GM12891 (cell line): ENCODE measurements at places on chromosomes 13 and 19.

DNA sequence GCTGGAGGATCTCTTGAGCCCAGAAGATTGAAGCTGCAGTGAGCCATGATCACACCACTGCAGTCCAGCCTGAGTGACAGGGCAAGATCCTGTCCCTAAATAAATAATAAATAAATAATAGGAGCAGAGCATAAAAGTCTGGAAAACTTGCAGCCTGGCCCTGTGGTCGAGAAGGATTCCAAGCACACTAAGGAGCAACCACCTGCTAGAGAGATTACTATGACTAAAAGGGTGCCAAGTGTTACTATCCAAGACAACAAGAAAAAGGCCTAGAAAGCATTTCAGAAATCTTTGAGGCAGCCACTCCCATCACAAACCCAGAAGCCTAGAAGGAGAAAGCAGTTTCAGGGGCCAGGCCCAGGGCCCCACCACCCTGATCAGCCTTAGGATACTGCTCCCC lies 46.1 kb downstream of the LHFPL6 start:
- DNase-seq = no peak

GRCh38 chr19:10866495-10866894 lies 4.9 kb upstream of the CARM1 start:
- no peak for DNase-seq

DNA sequence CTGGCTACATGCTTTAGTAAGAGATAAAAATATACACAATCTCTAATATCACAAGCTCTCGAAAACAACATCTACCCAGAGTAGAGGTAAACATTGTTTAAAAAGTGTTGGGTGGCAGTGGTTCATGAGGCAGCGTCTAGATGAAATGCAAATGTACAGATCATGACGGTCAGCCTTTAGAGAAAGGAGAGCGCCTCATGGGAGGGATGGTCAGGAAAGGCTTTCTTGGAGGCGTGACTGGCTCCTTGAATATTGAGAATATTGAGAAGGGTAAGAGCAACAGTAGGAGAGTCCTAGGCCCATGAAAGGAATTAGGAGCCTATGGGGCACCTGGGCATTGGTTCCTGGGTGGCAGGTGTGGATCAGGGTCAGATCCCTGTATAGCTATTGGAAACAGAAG lies 10.6 kb downstream of the HNRNPUL1 start:
- no peak for DNase-seq

- no peak for DNase-seq
Measured at GRCh38 chr19:1257475-1258162, 9.2 kb downstream of the MIDN start.

- DNase-seq = no peak
Measured at GRCh38 chr19:2202366-2202765, 33.8 kb downstream of the PLEKHJ1 start.

- no peak for DNase-seq
Measured at GRCh38 chr13:113969311-113969972, 4.4 kb downstream of the C13orf46 start.

DNA sequence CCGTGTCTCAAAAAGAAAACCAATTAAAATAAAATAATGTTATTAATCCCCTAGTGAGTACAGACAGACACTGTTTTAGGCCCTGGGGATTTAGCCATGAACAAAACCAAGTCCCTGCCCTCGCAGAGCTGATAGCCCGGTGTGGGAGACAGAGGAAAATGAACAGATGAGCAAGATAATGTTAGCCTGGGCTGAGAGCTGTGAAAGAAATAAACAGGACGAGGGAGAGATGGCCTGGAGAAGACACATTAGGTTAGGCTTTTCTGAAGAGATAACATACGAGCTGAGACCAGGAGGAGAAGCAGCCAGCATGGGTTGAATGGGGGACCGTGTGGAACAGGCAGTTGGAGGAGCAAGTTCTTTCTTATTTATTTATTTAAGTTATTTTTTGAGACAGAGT lies 9.0 kb downstream of the RELB start:
- DNase-seq = no peak
